ELR (cell line): ENCODE measurements at places on chromosomes 6 and 20.
A peak's percentile ranks its signal among the peaks of the same experiment; 100 is the strongest.

DNA sequence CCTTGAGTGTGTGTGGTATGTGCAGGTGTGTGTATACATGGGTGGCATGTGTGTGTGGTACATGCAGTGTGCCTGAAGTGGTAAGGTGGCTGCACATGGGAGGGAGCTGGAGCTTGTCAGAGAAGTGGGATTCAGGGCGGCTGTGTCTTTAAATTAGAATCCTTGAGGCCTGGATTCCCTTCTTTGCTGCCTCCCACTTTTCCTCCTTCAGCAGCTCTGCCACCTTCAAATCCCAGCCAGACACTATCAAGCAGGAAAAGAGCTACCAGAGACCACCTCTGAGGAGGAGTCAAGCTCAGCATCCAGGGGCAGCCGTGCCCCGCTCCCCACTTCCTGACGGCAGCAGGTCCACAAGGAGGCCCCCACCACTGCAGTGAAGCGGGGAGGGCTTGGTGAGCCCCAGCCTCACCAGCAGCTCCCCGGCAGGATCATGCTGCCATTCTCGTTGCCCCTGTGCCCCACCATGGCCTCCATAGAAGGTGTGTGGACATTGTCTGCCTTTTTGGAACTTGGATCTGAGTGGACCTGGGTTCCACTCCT is 131.0 kb upstream of the MLN start:
- no peak for DNase-seq

- DNase-seq, result no peak
These were observed 118.7 kb downstream of the BMP2 start for GRCh38 chr20:6886065-6886729.

DNA sequence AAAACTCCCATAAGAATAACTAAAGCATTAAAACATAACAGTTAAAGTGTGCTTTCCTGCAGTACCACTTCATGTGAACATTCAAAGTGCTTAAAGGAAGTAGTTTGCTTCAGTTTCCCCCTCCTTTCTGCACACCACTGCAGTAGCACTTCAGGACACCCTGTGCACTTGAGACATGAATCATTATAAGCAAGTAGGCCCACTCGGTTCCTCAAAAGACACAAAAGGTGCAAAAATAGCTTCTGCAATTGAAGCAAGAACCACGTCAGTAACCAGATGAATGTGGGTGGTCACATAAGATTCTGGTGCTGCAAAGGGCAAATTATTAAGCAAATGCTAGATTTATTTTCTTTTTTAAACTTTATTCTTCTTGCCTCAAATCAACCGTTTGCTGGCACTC is 160.6 kb downstream of the HIVEP2 start:
- DNase-seq, result no peak

- no peak for DNase-seq
These were observed 84.7 kb upstream of the ADGRF1 start for GRCh38 chr6:47126647-47127391.

GRCh38 chr20:8334641-8335040 is 202.6 kb downstream of the PLCB1 start:
- no peak for DNase-seq

DNA sequence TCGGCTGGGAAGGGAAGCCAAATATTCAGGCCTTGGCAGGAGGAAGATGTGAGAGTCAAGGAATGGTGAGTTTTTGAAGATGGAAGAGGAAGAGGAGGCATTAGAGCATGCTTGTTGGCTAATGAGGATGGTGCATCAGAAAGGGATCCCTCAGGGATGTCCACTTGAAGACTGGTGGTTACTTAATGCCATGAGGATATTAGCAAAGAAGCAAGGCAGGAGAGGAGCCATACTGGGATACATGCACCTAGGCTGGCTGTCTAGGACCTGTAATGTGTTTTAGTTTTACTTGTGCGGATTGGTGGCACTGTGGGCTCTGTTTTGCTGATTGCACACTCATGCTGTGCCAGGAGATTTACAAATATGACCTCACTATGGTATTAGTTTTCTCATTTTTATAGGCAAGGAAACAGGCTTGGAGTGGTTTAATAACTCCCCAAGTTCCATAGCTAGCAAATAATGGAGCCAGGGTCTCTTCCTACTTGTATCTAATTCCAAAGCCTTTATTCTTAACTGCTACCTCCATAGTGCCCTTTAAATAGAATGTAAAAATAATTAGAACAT is 37.8 kb downstream of the NCOA7 start:
- no peak for DNase-seq

DNA sequence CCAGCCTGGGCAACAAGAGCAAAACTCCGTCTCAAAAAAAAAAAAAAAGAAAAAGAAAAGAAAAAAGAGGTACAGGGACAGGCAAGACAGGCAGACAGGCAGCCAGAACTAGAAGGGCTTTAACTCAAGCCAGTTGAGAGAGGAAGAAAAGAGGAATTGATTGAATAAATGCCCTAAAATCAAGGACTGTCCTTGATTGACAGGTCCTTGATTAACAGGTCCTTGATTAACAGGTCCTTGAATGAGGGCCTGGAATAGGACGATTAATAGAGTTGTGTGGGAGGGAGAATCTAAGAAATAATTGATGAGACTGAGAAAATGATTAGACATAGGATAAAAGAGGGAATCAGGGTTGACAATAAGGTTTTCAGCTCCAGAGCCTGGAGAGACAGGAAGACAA is 36.1 kb downstream of the ZC2HC1B start:
- DNase-seq, result no peak

DNA sequence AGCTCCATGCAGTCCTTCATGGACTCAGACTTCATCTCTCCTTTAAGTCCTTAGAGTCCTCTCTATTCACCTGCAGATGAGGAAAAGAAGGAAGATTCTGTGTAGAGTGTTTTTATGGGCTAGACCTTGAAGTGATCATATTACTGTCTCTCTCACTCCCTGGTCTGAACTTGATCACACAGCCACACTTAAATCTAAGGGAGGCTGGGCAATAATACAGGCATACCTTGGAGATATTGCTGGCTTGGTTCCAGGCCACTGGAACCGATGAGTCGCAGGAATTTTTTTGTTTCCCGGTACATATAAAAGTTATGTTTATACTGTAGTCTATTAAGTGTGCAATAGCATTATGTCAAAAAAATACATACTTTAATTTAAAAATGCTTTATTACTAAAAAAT is 59.2 kb upstream of the FOXO3 start:
- peak; percentile 64 for DNase-seq

- no peak for DNase-seq
These were observed 85.6 kb upstream of the EMILIN3 start for GRCh38 chr20:41452226-41452625.

GRCh38 chr6:68777956-68778355 is 142.9 kb downstream of the ADGRB3 start:
- peak; percentile 2 for DNase-seq

DNA sequence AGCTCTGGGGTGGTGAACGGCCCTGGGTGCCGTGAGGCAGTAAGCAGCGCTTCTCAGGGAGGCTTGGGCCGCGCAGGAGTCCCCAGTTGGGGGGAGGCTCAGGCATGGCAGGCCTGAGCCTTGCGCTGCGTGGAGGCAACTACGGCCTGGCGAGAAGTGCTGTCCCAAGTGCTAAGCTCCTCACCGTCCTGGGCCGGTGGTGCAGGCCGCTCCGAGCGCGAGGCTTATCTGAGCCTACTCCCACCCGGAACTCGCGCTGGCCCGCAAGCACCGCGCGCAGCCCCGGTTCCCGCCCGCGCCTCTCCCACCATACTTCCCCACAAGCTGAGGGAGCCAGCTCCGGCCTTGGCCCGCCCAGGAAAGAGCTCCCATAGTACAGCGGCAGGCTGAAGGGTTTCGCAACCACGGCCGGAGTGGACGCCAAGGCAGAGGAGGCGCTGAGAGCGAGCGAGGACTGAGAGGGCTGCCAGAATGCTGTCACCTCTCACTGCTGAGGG is 1.8 kb upstream of the WRNIP1 start:
- DNase-seq, result no peak

- no peak for DNase-seq
These were observed 357.2 kb upstream of the SULF2 start for GRCh38 chr20:48142516-48142773.

DNA sequence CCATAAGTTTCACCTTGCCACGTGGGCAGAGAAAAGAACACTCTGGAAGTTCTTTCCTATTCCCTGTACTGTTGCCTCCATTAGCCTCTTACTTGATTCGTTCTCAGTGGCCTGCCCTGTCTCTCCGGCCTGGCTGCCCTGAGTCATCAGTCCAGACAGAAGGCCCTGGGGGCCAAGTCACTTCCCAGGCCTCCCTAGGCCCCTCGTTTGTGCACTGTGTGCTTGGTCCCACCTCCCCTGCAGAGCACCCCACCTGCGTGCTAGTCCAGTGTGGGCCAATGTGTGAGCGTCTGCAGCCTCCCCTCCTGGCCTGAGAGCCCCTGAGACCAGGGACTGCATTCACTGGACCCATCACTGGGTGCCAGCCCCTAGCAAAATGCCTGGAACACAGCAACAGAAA is 191.2 kb upstream of the RREB1 start:
- DNase-seq, result peak; percentile 48

DNA sequence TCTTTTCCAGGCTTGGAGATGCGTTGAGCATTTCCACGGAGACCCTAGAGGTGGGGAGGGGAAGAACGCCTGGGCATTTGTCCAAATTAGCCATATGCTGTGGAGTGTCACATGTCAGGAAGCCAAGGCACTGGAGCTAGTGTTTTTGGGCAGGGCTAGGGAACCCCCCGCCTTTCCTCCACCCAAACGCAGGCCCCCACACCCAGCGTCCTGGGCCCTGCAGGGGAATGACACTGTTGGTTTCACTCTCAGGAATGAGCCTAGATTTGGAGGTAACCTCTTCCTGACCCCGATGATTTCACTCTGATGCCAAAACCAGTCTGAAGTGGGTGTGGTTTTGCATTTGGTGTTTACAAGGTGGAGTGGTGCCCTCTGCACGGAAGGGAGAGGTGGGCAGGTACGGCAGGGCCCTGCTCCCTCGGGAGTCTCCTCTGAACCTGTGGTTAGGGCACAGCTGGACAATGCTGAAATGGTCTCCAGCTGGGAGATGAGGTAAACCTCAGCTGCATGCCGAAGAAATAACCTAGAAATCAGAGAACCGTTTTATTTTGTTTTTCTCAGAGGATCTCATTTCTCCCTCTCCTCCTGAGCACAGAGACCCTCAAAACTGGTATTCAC is 29.5 kb downstream of the MTHFD1L start:
- peak; percentile 22 for DNase-seq

GRCh38 chr6:56930846-56931245 is 24.1 kb upstream of the BEND6 start:
- no peak for DNase-seq
